Skeletal muscle tissue (tissue), 5 donors: ENCODE measurements at places on chromosomes 5 and 9. TPM values are rescaled to one million over a fixed set of nuclear protein-coding genes. Genes with fewer than 3 reads are reported as not detected.

Gene PCDHB2
- 2.6 TPM for total RNA-seq

Gene ATP10B
- total RNA-seq: under 0.01 TPM

Gene DOCK8
- total RNA-seq: 13.0 TPM

Gene ERGIC1
- total RNA-seq: 46.4 TPM

Gene ARL14EPL
- not detected for total RNA-seq

Gene TAF11L12
- not detected for total RNA-seq

Gene MPDZ
- 40.2 TPM for total RNA-seq

Gene GAS1
- total RNA-seq: 113 TPM

Gene RGS7BP
- total RNA-seq: 1.6 TPM

Gene C9orf50
- not detected for total RNA-seq

Gene LMBRD2
- total RNA-seq: 13.0 TPM

Gene IER5L
- total RNA-seq: 16.7 TPM

Gene TBCA
- 106 TPM for total RNA-seq

Gene TRIM14
- 1.0 TPM for total RNA-seq

Gene NOXA1
- 0.52 TPM for total RNA-seq

Gene OTULINL
- total RNA-seq: 6.3 TPM

Gene PRR16
- total RNA-seq: 4.7 TPM

Gene OR13C2
- not detected for total RNA-seq

Gene NXNL2
- 0.52 TPM for total RNA-seq

Gene ZFP2
- 1.6 TPM for total RNA-seq

Gene SLC6A18
- not detected for total RNA-seq

Gene GRM6
- total RNA-seq: not detected

Gene LOX
- 50.1 TPM for total RNA-seq

Gene PRUNE2
- total RNA-seq: 7.8 TPM

Gene FGF18
- total RNA-seq: 3.1 TPM

Gene CYLC2
- not detected for total RNA-seq

Gene CLIC3
- not detected for total RNA-seq

Gene ZNF462
- 28.7 TPM for total RNA-seq

Gene GOLGA2
- total RNA-seq: 85.1 TPM
